ENCODE measurements at places on chromosomes 16 and 17.

DNA sequence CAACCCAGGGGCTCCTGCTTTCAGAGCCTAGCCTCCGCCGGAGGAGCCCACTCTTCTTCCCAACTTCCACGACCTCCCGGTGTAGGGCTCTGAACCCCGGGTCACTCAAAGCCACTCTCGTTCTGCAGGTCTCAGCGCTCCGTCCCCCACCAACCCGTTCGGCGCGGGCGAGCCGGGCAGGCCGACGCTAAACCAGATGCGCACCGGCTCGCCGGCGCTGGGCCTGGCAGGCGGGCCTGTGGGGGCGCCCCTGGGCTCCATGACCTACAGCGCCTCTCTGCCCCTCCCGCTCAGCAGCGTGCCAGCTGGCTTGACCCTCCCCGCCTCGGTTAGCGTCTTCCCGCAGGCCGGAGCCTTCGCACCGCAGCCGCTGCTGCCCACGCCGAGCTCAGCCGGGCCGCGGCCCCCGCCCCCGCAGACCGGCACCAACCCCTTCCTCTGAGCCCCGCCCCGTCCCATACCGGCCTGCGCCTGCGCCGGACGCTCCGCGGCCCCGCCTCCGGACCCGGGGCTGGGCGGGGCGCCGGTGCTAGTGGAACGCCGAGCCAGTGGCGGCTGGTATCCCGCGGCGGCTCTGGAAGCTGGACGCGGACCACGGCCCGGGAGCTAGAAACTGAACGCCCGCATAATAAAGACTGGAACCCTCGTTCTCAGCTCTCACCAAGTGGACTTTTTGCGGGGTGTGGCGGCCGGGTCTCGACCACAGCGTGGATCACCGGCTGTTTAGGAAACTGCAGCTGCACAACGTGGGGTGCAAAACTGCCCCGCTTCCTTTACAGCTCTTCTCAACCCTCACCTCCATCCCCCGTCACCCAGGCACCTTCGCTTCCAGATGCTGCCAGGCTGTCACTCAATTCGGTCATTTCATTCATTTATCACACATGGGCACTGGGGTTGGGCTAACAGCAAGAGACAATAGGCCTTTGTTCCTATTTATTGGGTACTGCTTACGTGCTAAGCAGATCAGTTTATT lies 5.0 kb upstream of the SPATA20 start:
- peak; percentile 91 for DNase-seq

DNA sequence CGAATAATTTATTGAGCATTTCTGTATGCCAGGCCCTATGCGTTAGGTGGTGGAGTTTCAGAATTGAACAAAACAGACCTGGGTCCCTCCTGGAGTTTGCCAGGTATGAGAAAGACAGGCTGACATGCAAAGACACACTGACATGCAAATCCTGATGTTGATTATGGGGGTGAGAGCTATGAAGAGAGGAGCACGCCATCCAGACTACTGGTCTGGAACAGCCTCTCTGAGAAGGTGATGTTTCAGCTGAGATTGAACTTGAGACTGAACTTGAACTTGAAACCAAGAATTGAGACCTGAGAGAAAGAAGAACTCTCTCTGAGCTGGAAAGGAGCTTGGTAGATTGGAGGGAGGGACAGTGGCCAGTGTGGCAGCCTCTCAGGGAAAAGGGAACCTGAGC lies 14.2 kb upstream of the CACNG4 start:
- no peak for DNase-seq

DNA sequence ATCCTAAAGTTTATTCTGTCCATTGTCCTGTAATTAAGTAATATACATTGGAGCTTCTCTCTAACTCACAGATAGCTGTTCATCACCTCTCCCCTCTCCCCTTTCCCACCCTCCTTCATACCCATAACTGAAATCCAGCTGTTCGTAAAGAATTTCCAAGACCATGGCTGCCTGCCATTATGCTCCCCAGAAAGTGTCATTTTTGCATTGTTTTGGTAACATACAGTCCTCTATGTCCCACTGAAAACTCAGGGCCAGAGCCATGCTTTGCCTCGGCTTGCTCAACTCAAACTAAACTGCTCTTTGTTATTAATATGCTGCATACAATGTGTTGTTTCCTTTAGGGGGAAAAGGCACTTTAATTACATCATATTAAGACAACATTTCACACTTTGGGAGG lies 132.0 kb downstream of the MRTFB start:
- no peak for DNase-seq

DNA sequence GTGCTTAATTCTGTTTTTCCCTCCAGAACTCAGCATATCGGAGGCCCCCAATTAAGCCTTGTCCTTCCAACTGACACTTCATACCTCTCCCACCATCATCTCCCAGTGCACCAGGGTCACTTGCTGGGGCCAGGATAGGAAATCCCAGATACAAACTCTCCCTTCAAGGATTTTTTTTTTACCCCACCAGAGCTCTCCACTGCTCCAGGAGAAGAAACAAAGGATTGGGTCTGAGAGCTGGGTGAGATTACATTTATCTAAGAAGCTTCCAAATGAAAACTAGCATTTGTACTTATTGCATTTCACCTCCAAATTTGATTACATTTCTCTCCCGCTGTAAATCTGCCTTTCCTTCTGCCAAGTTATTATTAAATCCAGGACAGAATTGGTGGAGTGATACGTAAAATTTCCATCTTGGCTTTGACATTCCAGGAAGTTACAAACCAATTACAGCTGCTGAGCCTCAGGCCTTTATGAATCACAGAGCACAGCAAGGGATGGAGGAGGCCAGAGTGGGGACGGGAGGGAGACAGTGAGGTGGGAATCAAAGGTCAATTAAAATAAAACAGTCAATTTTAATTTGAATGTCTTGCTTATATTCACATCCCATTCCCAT lies 123.5 kb downstream of the USP31 start:
- DNase-seq = no peak

- DNase-seq = peak; percentile 95
Observed at GRCh38 chr16:87780385-87780989, 14.7 kb upstream of the KLHDC4 start.

DNA sequence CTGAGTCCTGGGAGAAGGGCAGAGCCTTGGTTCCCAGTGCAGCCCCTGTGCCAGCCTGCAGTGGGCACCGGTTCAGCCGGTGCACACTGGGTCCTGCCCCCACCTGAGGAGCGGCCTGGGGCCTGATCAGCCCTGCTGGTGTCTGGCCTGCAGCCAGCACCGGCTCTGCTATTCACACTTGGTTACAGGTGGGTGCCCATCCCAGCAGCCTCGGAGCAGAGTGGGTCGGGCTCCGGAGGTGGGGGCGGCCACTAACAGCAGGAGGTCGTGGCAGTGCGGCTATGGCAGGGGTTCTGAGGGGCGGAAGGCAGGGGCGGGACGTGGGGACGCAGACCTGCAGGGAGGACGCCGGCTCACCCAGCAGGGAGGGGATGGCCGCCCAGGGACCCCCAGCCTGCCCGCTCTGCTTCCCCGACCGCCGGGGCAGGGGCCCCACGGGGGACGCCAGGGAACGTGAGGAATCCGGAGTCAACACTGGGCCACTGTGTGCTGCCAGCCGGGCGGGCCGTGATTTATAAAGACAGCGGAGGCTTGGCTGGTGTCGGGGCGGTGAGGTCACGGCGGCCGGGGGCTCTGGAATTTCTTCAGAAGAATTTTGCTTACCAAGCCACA lies 20.3 kb downstream of the METRNL start:
- peak; percentile 70 for DNase-seq

DNA sequence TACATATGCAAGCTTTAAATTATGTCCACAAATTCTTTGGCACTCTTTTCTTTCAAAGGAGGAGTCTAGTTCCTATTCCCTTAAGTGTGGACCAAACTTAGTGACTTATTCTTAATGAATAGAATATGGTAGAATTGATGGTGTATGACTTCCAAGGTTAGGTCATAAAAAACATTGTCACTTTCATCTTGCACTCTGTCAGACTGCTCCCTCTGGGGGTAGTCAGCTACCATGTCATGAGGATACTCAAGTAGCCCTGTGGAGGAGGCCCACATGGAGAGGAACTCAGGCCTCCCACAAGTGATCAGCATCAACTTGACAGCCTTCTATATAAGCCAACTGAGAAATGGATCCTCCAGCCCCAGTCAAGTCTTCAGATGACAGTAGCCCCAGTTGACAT lies 58.0 kb upstream of the SCNN1B start:
- no peak for DNase-seq

GRCh38 chr17:32854207-32854606 lies 22.7 kb downstream of the MYO1D start:
- no peak for DNase-seq

DNA sequence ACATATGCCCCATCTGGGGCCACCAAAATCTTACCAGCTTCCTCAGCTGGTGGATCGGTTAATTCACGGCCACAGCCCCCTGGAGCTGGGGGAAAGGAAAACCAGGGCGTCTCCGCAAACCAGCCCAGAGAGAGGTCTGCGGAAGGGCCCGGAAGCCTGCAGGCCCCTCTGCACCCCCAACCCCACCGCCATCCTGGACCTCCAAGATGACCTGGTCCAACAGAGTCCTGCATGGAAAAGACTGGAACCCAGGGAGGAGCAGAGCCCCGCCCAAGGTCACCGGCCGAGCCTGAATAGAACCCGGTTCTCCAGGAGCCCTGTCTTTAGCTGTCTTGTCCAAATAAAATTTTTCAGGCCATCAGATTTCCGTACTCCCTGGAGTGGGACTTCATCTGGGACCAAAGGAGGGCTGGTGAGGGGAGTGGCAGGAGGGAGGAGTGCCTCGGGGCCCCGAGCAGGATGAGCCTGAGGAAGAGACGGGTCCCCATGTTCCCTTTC lies 37.4 kb upstream of the NDRG4 start:
- DNase-seq = no peak

GRCh38 chr17:63881935-63882601 lies at the start of gene GH2:
Gene GH2 (minus strand): TSS chr17:63881944. CDS start chr17:63881801, 143 bp downstream.
- DNase-seq = peak; percentile 71

- no peak for DNase-seq
Observed at GRCh38 chr16:66658143-66658859, 38.2 kb downstream of the CMTM4 start.

Data from suppressor macrophage treated with lipopolysaccharide for 1 hour (primary cell).